ENCODE measurements at places on chromosomes 11 and 22.

GRCh38 chr11:118227865-118228785 is 3.3 kb upstream of the JAML start:
- no peak for DNase-seq

GRCh38 chr22:45884201-45885062 is 92.5 kb downstream of the WNT7B start:
- no peak for DNase-seq

- DNase-seq, result no peak
Observed at GRCh38 chr22:18101536-18101935, 9.1 kb upstream of the TUBA8 start.

DNA sequence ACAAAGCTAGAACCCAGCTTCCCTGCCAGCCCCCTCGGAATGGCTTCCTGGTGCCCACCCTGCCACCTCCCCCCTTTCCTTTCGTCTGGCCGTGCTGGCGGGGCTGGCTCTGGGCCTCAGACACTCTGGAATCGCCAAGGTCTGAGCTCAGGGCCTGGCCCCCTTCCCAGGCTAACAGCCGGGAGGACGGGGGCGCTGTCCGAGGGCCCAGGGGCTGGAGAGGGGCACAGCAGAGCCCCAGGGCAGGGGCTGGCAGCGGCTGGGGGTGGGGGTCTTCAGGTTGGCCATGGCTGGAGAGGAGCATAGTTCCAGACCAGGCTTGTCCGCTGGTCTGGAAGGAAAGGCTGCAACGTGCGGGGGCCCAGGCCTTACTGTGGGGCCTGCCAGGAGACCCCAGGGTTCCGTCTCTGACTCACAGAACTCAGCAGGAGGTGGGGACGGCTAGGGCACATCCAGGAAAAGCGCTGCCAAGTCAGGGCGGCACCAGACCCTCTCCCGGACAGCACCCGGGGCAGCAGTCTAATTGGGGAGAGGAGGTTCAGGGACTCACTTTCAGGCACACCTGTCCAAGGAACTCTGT is 861 bp upstream of the LTBP3 start:
- no peak for DNase-seq

DNA sequence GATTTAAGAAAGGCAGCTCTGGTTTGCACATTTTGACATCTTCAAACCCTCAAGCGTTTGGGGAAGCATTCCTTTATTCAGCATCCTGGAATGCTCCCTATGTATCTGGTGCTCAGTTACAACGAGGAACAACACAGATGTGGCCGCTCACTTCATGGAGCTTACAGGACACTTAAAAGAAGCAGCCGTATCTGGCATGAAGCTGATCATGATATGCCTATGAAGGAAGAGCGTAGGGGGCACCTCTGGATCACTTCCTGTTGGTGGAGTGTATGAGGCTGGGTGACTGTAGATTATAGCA is 72.3 kb upstream of the TP53I11 start:
- DNase-seq, result no peak

DNA sequence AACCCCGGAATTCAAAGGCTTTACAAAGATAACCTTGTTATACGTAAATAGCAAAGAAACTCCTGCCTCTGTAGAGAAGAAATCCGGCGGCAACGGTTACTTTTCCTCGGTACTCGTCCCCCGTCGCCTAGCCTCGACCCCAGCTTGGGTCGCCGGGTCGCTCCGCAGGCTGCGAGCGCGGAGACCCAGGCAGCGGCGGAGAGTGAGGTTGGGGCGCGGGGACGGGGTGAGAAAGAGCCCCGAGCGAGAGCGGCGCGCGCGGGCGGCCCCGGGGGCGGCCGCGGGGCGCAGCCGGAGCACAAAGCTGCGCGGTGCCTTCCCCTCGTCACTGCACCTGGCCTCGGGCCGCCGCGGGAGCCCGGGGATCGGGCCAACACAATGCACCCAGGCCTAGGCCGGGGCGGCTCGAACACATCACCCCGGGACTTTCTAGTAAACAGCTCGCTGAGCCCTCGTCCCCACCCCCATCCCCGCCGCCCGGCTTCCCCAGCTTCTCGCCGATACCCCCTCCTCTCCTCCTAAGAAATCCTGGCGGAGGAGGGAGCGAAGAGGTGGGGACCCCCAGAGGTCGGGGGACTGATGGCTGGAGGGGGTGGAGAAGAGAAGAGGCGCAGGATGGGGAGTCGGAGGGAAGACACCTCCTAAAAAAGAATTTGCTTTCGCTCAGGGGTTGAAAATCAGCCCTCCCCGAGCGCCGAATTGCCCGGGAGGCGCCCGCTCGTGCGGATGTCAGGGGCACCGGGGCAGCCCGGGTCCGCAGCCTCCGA is 845 bp downstream of the MPPED2 start:
- DNase-seq, result no peak

DNA sequence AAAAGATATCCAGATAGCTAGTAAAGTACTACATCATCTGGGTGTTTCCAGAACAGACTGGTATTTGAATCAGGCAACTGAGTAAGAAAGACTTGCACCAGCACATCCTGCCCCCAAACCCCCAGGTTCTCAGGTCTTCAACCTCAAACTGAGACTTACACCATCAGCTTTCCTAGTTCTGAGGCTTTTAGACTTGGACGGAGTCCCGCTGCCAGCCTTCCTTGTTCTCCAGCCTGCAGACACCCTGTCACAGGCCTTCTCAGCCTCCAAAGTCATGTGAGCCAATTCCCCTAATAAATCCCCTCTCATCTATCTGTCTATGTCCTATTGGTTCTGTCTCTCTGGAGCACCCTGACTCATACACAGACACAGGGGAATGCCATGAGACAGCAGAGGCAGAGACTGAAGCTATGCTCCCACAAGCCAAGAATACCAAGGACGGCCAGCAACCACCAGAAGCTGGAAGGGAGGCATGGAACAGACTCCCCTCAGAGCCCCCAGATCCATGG is 10.9 kb downstream of the SMCO4 start:
- DNase-seq, result no peak

DNA sequence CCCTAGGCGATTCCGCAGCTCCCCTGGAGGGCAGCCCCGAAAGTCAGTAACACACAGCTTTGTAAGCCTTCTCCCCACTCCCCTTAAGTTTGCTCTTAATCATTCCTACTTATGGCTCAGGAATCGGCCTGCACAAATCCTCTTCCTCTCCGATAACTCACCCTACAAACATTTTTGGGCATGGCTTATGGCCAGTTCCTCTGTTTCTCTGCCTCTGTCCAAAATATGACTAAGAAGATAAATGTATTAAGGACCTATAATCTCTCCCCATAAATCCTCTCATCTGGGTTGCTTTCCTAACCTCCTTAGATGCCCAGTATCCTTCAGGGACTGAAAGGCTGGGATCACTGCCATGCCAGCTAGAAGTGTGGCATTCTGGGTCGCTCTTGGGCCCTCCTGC is 41.0 kb downstream of the PAMR1 start:
- no peak for DNase-seq

DNA sequence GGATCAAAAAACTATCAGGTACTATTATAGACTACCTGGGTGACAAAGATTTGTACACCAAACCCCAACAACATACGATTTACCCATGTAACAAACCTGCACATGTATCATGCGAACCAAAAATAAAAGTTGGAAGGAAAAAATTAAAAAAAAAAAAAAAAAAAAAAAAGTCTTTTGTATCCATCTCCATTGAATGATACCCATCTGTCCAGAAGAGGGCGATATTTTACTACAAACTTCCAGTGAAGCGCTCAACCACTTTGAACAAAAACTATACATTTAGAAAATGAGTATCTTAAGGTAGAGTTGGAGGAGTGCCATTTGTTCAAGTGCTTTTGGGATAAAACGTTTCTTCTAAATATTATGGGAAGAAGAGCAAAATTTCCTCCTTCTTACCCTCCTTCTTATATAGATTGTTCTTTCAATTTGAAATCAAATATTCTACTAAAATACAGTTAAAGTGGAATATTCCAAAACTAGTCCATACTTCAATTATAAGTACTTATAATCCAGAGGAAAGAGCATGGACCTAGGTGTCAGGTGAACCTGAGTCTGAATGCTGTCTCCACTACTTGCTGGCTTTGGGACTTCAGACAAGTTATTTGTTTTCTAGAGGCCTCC is 23.3 kb downstream of the ARL14EP start:
- DNase-seq, result peak; percentile 41

- DNase-seq, result no peak
Observed at GRCh38 chr22:29165321-29166060, 40.2 kb upstream of the EMID1 start.

- no peak for DNase-seq
Observed at GRCh38 chr22:49044776-49045175, 782.9 kb downstream of the BRD1 start.

DNA sequence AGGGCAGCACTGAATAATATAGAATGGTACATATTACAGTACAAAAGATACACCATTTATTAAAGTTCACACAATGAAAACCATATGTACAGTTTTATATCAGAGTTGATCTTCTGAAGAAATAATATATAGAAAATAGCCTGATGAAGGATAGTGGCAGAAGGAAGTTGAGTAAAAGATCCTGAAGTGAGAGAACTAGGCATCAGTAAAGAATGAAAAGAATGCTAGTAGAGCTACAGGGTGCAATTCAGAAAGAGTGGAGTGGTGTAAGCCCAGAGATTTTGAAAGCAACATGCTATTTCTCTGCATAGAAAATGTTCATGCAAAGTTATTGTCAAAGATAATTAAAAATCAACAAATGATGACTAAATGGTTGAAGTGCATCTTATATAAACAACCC is 1552.7 kb upstream of the TENM4 start:
- DNase-seq, result peak; percentile 7

- DNase-seq, result no peak
Observed at GRCh38 chr11:78420255-78420764, 2.7 kb upstream of the GAB2 start.

GRCh38 chr11:12144330-12145174 is 34.2 kb downstream of the MICAL2 start:
- DNase-seq, result no peak

DNA sequence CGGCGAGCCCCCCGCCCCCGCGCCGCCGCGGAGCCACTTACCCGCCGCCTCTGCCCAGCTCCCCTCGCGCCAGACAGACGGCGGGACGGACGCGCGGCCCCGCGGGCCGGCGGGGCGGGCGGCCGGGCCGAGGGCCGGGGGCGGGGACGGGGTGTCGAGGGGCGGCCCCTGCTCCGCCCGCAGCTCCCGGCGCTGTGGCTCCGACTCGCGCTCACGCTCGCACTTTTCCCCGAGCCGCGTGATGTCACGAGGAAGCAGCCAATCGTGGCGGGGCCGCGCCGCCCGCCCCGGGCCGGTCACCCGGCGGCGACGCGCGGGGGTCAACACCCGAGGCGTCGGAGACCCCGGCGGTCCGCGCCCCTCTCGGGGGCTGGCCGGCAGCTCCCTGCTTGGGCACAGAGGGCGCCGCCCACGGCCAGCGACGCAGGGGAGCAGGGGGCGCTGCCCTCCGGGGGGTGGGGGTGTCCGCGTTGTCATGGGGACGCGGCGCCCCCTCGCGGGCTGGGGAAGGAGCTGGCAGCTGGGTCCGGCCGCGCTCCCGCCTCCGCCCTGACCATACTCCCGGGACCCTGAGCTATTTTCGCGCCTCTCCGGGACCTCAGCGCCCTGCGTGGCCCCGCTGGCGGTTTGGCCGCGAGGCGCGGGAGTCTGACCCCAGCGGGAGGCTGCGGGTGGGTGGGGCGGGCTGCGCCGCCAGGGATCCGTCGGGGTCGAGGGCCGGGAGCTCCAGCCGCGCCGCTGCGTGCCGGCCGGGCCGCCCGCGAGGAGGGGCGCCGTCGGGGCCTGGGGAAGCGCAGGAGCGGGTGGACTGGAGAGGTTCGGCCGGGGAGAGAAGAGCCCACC is at the start of gene CHRM4:
Gene CHRM4 (minus strand): TSS at position 199 of the 843 bp plus-strand sequence. CDS start 5,219 bp downstream, outside the sequence.
- no peak for DNase-seq

- no peak for DNase-seq
Observed at GRCh38 chr11:6554828-6555706, 48.3 kb downstream of the RRP8 start.

GRCh38 chr11:68028802-68029545 is 1.5 kb upstream of the NDUFS8 start:
- DNase-seq, result no peak

DNA sequence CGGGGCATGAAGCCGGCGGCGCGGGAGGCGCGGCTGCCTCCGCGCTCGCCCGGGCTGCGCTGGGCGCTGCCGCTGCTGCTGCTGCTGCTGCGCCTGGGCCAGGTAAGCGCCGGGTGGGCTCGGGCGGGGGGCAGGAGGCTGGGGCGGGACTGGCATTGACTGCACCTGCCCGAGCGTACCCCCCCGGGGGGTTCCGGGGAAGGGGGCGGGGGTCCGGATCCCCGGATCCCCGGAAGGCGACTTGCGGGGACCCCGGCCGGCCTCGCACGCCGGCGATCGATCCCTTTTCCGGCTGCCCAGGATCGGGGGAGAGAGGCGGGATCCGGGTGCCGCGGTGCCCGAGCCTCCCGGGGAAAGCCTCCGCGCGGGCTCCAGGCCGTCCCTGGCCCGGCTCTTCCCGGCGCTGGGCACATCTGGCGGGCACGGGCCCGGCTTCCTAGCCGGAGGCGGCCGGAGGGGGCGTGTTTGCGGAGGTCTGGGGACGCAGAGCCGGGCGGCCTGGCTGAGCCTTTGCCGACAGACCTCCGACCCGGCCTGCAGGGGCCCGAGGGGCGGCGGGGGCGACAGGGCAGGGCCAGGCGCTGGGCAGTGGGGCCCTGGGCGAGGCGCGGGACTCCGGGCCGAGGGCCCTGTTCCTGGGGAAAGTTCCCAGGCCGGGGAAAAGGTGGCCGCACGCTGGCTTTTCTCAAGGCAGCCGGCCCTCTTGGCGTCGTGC is 705 bp downstream of the PTPRJ start:
- DNase-seq, result no peak

GRCh38 chr11:75896843-75897419 is 81.9 kb downstream of the UVRAG start:
- no peak for DNase-seq

DNA sequence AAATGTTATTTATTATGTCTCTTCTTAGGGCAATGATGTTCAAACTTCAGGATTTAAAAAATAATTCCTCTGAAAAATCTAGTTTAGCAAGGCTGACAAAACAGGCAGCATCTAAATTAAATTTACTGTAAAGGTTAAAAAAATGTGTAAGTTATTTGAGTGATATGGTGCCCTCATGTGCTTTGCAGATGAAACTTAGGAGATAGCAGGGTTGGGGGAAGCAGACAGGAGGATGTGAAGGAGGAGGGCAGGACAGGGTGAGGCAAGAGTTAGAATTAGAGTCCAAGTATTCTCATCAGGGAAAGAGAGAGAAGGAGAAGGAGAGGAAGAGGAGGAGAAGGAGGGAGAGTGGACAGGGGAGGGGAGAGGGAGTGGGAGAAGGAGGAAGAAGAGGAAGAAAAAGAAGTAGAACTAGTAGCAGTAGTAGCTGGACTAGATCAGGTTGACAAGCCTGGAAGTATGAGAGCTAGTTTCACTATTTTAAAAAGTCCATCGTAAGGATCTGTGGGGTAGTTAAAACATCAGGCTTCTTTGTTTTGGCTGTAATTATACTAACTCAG is 141.2 kb upstream of the SESN3 start:
- no peak for DNase-seq

GRCh38 chr11:67345920-67346819 is 7.2 kb downstream of the POLD4 start:
- DNase-seq, result peak; percentile 75

DNA sequence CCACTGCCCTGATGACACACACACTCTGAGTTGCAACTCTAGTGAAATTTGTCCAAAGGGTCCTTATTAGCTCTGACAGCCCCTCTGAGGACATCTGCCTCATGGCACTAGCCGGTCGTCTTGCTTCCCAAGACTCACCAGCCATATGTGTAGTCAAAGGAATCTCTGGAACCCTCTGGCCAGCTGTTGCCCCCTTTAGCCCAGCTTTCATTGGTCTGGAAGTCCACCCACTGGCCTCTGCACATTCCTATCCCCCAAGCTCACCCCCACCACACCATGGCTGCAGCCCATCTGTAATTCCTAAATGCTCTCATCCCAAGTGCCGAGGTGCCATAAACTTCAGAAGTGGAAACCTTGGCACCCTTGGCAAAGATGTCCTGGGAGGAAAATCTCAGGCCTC is 24.3 kb downstream of the SYT7 start:
- no peak for DNase-seq
